Heart left ventricle (tissue), 16 donors: ENCODE measurements at places on chromosomes 16 and 17. TPM values are rescaled to one million over a fixed set of nuclear protein-coding genes. Genes with fewer than 3 reads are reported as not detected.

Gene PHF23
- 31.8 TPM for polyA plus RNA-seq

Gene GNG13
- not detected for polyA plus RNA-seq

Gene FGF11
- 1.6 TPM for polyA plus RNA-seq

DNA sequence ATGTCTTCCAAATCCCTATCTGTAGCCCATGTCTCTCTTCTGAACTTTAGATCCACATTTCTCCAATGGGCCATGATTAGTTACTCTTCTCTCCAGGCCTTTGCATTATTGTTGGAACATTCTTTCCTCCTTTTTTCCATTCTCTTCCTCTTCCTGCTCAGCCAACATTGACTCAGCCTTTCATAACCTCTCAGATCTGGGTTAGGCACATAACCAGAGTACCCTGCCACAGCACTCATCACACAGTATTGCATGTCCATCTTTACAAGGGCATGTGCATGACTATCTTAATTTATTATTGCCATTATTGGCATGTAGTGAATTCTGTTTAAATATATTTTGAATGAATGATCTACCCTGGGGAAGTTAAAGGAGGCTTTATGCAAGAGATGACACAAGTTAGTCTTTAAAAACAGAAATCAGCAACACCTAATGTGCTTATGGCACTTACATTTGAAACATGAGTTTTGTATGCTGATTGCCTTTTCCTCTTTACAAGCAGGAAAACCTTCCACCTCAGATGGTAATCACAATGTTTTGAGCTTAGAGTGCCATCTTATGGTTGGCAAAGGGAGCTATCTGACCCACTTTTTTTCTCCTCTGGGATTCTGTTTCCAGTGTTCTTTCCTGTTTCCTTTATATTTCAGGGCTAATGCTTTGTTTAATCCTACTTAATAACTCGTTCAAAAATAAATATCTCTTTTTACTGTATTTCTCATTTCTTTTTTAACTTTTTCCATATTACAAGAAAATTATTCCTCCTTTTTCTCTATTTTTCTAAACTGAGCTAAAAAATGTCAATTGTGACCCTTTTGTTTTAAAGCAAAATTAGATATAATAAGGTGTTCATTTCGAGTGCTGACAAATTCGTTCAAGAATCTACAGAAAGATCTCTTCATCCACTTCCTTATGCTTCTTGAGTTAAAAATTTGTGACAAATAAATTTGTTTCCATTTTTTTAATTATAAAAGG lies 151.0 kb upstream of the RBL2 start:
- DNase-seq = no peak

GRCh38 chr16:57530522-57531252 lies 5.7 kb downstream of the CCDC102A start:
- DNase-seq = no peak

GRCh38 chr16:2243031-2243528 lies 6.8 kb downstream of the DNASE1L2 start:
- no peak for DNase-seq
